Activated T-cell treated with anti-CD3 and anti-CD28 coated beads for 1 hour (primary cell): ENCODE measurements at places on chromosomes 16 and 17.

DNA sequence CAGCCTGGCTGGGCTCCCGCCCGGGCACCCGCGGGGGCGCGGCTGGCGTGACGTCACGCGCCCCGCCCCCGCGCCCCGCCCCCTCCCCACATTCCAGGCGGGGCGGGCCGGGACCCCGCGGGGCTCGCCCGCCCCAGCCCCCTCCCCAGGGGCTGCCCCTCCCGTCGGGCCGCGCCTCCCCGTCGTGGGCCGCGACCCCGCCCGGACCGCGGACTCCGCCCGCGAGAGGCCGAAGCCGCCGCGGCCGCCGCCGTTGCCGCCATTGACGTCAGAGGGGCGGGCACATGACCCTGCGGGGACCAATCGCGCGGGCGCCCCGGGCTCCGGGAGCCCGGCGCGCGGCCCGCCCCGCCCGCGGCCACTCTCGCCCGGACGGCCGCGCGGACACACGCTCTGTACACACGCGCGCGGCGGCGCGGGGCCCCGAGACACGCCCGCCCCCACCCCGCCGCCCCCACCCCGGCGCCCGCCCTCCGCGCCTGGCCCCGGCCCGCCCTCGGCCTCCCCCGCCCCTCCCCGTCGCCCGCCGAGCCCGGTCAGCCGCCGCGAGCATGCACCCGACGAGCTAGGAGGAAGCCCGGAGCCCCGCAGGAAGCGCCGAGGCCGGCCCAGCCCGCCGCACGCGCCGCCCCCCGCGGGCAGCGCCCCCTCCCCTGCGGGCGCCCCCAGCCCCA lies at the start of gene CMIP:
CMIP (plus strand) TSS at position 361 of the 674 bp plus-strand sequence.
- DNase-seq = peak; percentile 64

DNA sequence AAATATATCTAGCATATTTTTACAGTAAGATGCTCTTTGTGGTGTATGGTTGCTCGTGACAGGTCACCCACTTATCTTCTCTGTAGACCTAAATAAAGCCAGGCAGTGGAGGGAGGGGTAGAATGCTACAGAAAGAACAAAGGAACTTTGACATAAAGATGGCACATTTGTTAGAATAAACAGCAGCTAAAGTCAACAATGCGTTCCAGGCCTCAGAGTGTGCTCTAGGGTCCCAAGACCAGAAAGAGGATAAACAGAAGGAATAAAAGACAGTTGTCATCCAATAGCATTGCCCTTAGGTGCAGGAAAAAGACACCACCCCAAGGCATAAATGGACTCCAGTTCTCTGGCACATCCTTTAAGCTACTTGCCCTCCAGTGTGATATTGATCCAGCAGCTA lies 523.0 kb upstream of the CDH11 start:
- DNase-seq = no peak

GRCh38 chr17:60656499-60656898 lies 21.2 kb upstream of the BCAS3 start:
- DNase-seq = no peak

DNA sequence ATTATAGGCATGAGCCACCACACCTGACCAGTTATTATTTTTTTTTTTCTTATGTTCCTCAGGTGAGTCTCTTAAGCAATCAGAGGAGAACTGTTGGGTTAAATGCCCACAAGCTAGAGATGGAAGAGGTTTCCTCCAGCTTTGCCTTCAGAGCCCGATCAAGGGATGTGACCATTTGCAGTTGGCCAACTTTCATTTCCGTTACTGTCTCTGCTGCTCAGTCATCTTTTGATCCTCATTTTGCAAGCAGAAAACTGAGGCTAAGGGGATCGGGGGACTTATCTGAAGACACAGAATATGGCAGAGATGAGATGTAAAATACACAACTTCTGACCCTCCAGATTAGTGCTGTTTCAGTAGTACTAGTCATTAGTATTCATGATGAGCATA lies 188.8 kb downstream of the RAB11FIP4 start:
- no peak for DNase-seq

GRCh38 chr16:74950511-74950910 lies 34.4 kb downstream of the WDR59 start:
- no peak for DNase-seq

- peak; percentile 36 for DNase-seq
These were observed 555 bp downstream of the NUP88 start for GRCh38 chr17:5418858-5419355.
